ENCODE measurements at places on chromosomes 1 and 21.
A peak's percentile ranks its signal among the peaks of the same experiment; 100 is the strongest.

DNA sequence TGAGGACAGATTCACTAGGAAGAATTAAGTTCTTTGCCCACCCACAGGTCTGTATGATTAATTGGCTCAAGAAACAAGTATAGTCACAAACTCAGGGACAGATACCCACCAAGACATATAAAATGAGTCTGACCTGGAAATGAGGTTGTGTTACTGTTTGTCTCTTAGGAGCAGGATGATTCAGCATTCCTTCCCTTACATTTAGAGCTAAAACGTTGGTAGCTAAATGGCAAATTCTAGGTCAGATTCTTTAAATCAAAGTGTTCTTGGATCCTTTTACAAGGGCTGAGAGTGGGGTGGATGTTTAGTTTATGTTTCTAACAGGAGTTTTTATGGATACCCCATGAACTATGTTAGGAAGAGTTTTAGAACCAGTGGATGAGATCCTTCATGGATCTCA lies 4.7 kb downstream of the RIMKLA start:
- no peak for DNase-seq

DNA sequence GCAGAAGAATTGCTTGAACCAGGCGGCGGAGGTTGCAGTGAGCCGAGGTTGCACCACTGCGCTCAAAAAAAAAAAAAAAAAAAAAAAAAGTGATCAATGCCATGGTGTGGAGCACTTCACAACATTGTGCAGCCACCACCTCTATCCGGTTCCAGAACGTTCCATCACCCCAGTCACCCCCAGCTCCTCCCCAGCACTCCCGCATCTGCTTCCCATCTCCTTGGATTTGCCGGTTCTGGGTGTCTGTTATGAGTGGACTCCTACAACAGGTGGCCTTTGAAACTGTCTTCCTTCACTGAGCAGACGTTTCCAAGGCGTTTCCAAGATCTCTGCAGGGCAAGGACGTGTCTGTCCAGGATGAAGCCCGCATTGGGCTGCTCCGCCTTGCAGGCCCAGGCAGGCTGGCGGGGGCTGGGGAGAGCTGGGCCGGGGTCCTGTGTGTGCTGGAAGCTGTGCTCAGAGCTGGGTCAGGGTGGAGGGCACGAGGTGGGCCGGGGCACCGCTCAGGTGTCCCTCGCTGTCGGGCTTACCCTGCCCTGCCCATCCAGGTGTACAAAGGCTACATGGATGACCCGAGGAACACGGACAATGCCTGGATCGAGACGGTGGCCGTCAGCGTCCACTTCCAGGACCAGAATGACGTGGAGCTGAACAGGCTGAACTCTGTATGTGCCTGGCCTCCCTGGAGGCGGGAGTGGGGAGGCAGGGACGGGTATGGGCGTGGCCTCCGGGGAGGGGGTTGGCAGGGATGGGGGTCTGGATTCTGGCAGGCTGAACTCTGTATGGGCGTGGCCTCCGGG lies 14.9 kb upstream of the LRRC3 start:
- DNase-seq, result no peak

DNA sequence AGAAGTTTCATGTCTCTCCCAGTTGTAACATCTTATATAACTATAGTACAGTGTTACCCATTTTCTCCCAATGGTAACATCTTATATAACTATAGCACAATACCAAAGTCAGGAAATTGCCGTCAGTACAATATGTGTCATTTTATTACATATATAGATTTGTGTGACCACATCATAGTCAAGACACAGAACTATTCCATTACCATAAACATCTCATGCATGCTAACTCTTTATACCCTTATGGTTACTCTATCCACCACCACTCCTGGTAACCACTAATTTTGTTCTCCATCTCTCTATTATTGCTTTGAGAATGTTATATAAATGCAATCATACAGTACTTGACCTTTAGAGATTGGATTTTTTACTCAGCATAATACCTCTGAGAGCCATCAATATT lies 120.7 kb downstream of the BACH1 start:
- DNase-seq, result no peak

DNA sequence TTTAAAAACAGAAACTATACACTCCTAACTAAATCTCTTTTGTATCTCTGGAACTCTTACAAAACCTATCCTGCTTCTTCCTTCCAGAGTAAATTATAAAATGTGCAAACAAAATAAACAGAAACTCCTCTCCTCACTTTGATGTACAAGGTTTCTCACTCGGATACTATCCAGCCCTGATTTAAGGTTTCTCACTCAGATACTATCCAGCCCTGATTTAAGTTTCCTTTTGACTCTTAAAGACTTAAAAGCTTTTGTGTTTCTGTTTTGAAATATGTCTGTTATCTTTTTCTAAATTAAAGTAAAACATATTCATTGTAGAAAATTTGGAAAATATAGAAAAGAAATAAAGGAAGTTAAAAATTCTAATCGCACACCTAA lies 132.5 kb downstream of the CRB1 start:
- no peak for DNase-seq

DNA sequence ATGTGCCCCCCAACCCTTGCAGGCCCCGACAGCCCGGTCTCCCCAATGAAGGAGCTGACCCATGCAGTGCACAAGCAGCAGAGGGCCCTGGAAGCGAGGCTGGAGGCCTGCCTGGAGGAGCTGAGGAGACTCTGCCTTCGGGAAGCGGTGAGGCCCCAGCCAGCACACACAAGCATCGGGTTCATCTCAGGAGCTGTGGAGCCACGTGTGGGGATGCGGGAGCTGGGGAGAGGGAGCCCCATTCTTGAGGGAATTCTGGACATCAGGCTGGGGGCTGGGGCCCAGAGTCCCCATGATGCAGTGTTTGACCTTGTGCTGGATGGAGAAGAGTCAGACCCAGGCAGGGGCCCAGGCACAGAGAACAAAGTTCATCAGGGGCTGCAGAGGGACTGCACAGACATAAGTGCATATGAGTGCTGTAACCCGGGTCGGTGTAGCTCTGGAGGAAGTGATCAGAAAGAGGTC lies 4.8 kb downstream of the INAVA start:
- DNase-seq, result no peak

DNA sequence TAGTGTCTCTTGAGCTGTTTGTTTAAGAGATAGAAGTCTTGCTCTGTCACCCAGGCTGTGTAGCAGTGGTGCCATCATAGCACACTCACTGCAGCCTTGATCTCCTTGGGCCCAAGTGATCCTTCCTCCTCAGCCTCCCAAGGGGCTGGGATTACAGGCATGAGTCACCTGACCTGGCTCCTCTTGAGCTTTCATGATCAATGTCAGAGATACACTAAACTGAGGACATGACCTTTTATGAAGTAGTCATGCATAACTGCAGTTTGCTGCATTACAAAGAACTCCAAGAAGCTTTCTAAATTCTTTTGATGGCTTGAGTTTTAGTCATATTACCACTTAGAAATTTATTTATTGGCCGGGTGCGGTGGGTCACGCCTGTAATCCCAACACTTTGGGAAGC lies 77.7 kb downstream of the CC2D1B start:
- DNase-seq, result no peak

DNA sequence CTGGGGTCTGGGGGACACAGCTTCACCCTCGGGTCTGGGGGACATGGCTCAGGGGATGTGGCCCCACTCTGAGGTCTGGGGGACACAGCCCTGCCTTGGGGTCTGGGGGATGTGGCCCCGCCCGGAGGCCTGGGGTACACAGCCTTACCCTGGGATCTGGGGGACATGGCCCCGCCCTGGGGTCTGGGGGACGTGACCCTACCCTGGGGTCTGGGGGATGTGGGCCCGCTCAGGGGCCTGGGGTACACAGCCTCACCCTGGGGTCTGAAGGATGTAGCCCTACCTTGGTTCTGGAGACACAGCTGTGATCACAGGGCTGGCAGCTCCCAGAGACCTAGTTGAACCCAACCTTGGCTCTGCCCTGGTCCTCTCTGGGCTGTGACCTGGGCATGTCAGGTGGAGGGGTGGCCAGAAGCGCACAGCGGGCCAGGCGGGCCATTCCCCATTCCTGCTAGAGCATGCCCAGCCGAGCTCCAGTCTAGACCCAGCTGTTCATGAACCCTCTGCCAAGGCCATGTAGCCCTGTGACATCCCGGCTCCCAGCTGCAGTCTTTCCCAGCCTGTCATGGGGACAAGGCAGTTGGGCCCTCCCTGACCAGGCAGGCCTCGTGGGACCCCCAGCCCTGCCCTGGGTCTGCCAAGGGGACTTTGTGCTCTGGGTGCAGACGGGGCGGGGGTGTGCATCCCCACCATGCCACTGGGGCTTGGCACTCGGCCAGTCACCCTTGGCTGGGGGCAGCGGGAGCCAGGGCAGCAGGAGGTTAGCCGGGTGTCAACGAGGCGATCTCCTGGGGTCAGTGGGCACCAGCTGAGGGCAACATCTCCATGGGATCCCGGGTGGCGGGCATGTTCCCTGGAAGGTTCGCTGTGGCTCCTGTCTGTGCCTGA lies 43.9 kb downstream of the WNT9A start:
- DNase-seq, result no peak

DNA sequence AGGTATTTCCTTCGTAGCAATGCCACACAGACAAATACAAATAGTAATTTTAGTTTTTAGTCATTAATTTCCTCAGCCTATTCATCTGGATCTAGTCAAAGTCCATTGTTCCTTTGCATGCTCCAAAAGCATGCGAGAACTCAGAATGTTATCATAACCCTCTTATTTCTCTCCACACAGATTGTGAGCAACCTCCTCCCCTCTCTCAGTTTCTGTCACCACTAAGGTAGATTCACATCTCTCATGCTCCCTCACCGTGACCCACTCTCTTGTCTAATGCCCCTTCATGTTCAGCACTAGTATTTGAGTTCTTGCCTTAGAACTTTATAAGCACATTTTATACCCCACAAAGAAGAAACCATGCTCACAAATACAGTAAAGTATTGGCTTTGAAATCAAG lies 582.4 kb downstream of the PLA2G4A start:
- DNase-seq, result no peak

DNA sequence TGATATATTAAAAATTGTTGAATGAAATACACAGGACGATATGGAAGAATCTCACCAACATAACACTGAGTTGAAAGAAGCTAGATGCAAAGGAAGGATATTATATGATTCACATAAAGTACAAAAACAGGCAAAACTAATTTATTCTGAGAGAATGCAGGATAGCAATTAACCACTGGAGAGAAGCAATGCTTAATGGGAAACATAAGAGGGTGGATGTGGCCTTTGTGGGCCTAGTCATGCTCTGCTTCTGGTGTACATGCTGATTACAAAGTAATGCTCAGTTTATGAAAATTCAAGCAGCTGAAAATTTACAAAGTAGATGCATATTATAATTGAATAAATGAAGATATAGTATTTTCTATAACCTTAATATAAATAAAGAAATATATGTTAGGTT lies 326.4 kb upstream of the ADAMTS5 start:
- no peak for DNase-seq

DNA sequence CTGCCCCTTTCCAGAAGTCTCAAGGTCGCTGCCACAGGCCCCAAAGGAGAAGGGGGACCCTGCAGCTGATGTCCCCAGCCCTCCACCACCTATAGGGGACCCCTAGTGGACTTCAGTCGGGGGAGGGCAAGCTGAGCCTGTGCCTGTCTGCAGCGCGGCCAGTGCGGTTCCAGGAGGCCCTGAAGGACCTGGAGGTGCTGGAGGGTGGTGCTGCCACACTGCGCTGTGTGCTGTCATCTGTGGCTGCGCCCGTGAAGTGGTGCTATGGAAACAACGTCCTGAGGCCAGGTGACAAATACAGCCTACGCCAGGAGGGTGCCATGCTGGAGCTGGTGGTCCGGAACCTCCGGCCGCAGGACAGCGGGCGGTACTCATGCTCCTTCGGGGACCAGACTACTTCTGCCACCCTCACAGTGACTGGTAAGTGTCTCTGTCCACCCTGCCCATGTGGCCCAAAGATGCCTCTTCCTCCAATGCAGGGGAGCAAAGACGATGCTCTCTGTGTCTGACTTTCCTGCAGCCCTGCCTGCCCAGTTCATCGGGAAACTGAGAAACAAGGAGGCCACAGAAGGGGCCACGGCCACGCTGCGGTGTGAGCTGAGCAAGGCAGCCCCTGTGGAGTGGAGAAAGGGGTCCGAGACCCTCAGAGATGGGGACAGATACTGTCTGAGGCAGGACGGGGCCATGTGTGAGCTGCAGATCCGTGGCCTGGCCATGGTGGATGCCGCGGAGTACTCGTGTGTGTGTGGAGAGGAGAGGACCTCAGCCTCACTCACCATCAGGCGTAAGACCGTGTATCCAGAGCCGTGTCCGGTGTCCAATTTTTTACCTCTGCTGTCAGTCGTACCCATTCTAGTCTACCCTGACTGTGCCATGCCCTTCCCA lies 79.9 kb downstream of the OBSCN start:
- peak; percentile 3 for DNase-seq

DNA sequence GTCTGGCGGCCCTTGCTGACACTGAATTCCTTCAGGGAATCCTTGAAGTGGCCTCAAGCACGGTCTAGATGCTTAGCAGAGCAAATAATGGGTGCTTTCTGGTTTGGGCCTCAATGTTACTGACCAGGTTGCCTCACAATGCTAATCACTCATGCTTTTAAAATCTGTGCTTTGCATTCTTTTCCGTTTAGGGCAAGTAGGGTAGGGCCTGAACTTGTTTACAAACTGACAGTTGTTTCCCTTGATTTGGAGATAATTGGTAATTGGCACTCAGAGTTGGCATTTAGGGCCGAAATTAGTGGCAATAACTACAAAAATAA lies 1.4 kb downstream of the VPS13D start:
- no peak for DNase-seq

GRCh38 chr1:214401666-214402065 lies 120.7 kb downstream of the SMYD2 start:
- DNase-seq, result no peak

DNA sequence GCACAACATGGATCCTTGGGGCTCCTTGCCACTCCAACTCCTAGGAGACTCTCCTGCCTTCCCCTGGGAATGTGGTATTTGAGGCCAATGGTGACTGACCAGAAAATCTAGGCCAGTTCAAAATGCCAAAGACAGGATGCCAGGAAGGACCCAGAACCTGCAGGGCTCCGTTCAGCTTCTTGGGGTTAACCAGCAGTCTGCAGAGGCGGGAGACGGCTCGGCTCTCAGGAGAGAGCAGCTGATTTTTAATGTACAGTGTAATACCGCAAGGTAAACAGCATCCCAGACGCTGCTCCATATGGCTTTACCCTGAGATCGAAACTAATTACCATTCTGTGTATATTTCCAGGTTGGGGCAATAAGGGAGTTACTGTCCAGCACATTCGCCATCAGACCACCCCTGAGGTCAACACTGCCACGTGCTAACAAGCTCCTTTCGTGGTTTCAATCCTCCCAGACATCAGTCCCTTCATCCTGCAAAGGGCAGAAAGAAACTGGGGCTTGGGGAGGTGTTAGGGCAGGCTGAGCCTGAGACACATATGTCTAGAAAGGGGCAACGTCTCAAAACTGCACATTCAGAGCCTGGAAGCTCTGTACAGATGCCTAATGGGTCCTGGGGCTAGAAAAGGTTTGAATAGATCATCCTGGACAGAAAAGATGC lies 16.7 kb downstream of the ITPKB start:
- no peak for DNase-seq

GRCh38 chr1:56266359-56266758 lies 313.0 kb downstream of the PLPP3 start:
- DNase-seq, result no peak

GRCh38 chr21:41360072-41360821 lies 1.6 kb upstream of the MX2 start:
- no peak for DNase-seq

- DNase-seq, result no peak
Measured at GRCh38 chr1:153271711-153272110, 12.2 kb downstream of the LORICRIN start.
